Effector CD4-positive, alpha-beta T cell (primary cell): ENCODE measurements at places on chromosomes 2 and 18.

- no peak for DNase-seq
Measured at GRCh38 chr2:54402350-54402749, 53.8 kb upstream of the SPTBN1 start.

DNA sequence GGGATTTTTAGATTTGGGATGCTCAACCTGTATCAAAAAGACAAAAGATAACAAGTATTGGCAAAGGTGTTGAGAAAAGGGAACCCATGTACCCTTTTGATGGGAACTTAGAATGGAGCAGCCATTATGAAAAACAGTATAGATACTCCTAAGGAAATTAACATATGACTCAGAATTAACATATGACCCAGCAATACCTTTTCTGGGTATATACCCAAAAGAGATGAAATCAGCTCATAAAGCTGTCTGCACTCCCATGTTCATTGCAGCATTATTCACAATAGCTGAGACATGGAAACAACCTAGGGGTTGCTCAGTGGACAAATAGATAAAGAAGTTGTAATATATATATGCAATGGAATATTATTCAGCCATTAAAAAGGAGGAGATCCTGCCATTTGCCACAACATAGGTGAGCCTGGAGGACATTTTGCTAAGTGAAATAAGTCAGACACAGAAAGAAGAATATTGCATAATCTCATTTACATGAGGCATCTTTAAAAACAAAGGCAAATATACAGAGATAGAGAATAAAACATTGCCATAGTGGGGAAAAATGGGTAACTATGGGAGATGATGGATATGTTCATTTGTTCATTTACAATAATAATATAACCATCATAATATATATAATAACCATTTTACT, 142.1 kb downstream of the PTRHD1 start:
- DNase-seq: no peak

GRCh38 chr2:207126724-207127308, 38.9 kb downstream of the KLF7 start:
- DNase-seq: no peak

GRCh38 chr2:75243219-75243618, 43.9 kb upstream of the TACR1 start:
- DNase-seq: no peak

GRCh38 chr2:6909431-6910385, 7.5 kb upstream of the RNF144A start:
- DNase-seq: no peak

DNA sequence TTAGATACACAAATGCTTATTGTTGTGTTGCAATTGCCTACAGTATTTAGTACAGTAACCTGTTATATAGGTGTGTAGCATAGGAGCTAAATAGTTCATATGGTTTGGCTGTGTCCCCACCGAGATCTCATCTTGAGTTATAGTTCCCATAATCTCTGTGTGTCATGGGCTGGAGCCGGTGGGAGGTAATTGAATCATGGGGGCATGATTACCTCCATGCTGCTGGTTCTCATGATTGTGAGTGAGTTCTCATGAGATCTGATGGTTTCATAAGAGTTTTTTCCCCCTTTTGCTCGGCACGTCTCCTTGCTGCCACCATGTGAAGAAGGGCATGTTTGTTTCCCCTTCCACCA, 190.5 kb upstream of the SESTD1 start:
- no peak for DNase-seq

DNA sequence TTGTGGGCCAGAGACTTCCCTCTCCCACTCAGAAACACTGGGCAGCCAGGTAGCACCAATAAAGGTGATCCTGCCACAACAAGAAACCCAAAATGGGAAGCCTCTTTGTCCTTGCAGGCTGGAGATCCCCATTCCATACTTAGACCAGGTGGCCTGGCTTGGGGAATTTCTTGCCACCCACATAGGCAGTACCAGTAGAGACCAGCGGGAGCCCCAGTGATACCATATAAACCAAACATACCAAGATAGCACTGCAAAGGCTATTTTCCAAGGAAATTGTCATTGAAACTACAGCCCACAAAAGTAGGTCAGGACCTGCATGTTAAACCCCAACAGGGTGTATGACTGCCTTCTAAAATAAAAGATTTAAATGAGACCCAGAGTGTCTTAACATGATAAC, 171.6 kb downstream of the DIS3L2 start:
- DNase-seq: no peak

GRCh38 chr2:54830546-54830945, 107.1 kb downstream of the EML6 start:
- DNase-seq: no peak
